Activated T-cell treated with anti-CD3 and anti-CD28 coated beads, Interleukin-2, amount 50 U/mL, for 72 hours (primary cell): ENCODE measurements at places on chromosomes 1 and 21. TPM values are rescaled to one million over a fixed set of nuclear protein-coding genes. Genes with fewer than 3 reads are reported as not detected.

DNA sequence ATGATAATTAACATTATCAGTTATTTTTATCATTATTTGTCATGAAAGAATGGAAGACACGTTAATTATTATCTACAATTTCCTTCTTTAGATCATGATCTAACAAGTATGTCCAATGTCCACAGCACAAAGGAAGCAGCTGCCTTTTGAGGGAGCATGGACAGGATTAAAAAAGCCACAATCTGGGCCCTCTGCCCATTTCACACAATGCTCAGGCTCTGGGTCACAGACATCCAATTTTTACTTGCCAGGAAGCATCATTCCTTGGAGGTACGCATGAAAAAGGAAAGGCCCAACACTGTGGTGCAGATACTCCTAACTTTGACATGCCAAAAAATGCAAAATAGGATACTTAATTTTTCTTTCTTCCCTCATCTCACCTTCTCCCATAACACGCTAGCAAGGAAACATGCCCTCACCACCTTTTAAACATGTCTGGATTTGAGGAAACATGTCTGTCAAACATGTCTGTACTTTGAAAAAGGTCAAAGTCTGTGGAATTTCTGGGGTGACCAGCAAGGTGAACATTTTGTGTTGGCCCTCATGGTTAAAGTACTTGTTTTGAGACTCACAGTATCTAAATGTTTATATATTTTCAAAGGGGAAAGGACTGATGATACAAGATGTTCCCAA lies 40.0 kb downstream of the GADD45A start:
- H3K36me3 ChIP-seq, result no peaks in the 10 kb centered on the region
- DNase-seq, result no peak
- no peak overlapping the region for H3K27ac ChIP-seq
- peaks cover 7% of the 10 kb centered on the region for H3K27me3 ChIP-seq

GRCh38 chr1:116559304-116559761 lies 11.5 kb downstream of the CD58 start:
- H3K36me3 ChIP-seq, result peaks cover 14% of the 10 kb centered on the region
- no peak for DNase-seq
- H3K4me1 ChIP-seq, result peaks cover 87% of the 10 kb centered on the region
- H3K27me3 ChIP-seq, result no peaks in the 10 kb centered on the region

The TTLL7 gene
- total RNA-seq, result 5.0 TPM

DNA sequence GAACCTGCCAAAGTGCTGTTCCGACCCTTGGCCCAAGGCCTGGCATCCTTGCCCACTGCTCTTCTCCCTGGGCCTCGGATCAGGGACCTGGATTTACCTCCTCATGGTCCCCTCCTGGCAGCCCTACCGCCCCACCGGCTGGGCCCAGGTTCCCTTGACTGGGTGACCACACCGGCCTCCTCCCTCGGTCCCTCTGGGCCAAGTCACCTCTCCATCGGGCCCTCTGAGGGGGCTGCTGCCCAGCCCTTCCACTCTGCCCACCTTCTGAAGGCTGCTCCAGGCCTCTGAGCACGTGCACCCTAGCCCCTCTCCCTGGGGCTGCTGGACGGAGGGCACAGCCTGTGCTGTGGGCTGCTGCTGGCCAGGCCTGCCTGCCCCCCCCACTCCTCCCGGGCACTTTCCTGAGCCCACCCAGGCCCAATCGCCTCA lies 9.3 kb upstream of the MMEL1 start:
- peaks cover 2% of the 10 kb centered on the region for H3K27me3 ChIP-seq
- DNase-seq, result no peak
- H3K36me3 ChIP-seq, result peaks cover 4% of the 10 kb centered on the region
- peak overlapping the region; percentile 83 for H3K4me3 ChIP-seq
- peaks cover 9% of the 10 kb centered on the region for H3K4me1 ChIP-seq
- peak overlapping the region; percentile 84 for H3K27ac ChIP-seq

The UBASH3A gene
- 54.5 TPM for total RNA-seq

The TMIGD3 gene
- total RNA-seq, result not detected

DNA sequence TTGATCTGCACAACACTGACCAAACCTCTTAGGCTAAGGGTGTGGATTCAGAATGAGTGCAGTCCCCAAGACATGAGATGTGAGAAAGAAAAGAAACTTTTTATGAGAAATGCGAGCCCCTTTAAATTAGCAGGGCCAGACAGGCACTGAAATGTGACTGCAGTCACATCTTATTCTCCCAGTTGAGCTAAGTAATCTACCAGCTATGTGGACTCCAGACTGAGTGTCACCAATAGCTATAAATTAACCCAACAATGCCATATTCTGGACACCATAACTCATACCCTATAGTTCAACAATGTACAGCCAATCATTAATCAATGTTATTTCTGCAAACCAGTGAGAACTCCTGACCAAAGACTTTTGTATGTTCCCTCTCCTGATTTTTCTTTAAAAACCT lies 153.2 kb downstream of the COQ8A start:
- H3K4me3 ChIP-seq, result no peak overlapping the region
- DNase-seq, result no peak
- H3K27me3 ChIP-seq, result no peaks in the 10 kb centered on the region
- H3K4me1 ChIP-seq, result no peaks in the 10 kb centered on the region
- no peak overlapping the region for H3K27ac ChIP-seq
